ENCODE measurements at places on chromosomes 3 and 15.

DNA sequence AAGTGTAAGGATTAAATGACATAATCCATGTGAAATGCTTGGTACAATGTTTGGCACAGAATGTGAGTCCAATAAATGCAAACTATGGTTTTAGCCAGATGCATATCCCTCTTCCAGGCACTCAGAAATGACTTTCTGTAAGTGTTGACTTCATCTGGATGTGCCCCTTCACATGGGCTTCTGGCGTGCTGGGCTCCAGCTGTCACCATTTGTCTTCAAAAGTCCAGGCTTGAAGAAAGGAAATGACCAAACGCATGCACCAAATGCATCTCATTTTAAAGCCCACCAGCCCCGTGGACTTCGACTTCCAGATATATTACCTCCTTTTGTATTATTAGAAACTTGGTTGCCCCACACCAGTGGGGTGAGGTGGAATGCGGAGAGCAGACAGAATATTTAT lies 23.7 kb downstream of the CRYGS start:
- DNase-seq = no peak

- DNase-seq = no peak
These were observed 112.3 kb downstream of the CDIN1 start for GRCh38 chr15:36691579-36692357.

DNA sequence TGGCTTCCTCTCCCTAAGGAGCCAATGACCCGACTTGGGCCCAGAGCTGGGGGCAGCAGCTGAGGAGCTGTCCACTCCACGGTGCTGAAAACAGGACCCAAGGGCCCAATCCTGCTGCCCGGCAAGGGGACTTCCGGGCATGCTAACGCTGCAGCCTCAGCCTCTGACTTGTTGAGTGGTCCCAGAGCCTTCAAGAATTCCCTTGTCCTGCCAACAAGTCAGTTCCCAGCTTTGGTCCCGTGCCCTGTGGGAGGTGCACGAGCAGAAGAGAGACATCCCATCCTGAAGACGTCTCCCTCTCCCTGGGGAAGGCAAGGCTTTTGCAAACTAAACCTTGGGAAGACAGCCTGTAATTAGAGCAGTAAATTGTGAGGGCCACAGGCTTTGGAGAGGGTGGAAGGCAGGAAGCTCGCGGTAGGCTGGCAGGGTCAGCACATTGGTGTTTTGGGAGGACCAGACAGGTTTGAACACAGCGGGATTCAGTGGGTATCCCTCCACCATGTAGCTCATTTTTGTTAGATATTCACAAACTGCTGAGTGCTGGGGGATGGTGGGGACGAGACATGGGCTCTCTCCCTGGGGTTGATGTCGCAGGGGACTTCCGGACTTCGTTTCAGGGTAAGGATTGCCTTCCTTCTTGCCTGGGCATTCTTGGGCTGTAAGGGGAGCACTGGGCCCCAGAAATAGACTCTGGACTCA lies 29.8 kb upstream of the PRR23E start:
- DNase-seq = no peak

- DNase-seq = no peak
These were observed 36.2 kb downstream of the GLB1 start for GRCh38 chr3:33060609-33061337.

DNA sequence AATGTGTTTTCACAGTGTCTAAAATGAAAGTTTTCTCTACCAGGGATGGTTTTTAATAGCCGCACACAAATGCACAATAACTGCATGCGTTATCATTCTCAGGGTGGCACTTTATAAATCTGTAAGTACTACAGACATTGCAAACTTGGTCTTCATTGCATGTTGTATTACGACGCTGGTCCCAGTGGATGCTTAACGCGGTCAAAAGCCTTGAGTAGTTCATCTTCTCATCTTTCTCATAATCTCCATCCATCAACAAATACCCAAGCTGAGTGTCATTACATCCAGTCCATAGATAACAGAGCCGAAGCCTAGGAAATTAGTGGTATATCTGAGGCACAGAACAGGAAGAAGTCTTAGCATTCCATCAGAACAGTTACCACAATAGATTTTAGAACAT lies 72.6 kb downstream of the USF3 start:
- DNase-seq = no peak

DNA sequence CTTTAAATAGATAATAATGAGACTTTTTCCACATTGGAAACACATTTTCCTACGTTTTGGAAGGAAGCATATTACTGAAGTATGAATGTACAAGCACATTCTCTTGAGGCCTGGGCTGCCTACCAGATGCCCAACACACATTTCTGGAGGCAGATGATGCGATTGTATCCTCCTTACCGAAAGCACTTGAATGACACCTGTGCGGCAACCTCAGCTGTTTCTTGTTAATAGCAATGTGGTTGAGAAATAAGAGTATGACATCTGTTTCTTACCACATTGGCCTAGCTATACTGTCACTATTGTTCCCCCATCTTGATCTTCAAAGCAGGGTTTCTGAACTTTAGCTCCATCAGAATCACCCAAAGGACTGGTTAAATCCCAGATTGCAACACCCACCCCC lies 84.8 kb downstream of the ARPP21 start:
- DNase-seq = no peak

DNA sequence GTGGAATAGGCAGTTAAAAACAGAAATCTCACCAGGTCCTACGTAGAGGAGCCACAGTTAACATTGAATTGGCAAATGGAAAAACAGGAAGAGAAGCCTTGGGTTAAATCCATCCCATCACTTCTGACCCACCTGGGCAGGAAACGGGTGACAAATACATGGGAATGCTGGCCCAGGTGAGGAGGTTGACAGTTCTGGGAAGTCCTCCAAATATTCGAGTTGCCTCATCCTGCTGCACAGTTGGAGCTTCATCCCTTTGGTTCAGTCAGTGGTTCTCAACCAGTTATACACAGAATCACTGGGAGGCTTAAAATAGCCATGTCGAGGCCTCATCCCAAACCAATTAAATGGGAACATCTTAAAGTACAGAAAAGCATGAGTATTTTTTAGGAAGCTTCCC lies 5.3 kb downstream of the MYZAP start:
- DNase-seq = no peak

- DNase-seq = no peak
These were observed 5.8 kb downstream of the TWF2 start for GRCh38 chr3:52233108-52233591.

DNA sequence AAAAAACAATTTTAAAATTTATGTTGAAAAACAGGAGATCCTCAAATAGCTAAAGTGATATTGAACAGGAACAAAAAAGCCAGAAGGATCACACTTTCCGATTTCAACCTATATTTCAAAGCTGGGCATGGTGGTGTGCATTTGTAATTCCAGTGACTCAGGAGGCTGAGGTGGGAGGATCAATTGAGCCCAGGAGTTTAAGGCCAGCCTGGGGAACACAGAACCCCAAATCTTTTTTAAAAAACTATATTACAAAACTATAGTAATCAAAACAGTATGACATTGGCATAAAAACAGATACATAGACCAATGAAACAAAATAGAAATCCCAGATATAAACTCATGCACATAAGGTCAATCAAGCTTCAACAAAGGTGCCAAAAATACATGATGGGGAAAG lies 68.4 kb downstream of the MEX3B start:
- no peak for DNase-seq

GRCh38 chr3:66483006-66483405 lies 17.8 kb downstream of the LRIG1 start:
- no peak for DNase-seq

DNA sequence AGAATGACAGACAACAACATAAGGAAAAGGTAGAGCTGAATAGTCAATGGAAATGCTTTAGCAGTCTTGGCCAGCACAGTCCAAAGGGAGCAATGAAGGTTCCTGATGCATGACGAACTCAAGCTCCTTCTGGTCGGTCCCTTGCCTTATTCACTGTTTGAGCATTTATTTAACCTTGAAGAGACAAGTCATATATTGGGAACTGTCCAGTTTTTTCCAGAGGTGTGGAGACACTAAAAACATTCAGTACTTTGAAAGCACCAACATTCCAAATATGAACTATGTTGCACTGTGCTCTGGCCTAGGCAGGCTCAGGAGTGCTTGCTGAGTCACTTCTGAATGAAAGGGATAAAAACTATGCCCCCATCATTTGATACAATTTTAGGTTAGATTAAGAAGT lies 384.8 kb downstream of the MECOM start:
- no peak for DNase-seq

GRCh38 chr3:25040748-25041147 lies 387.3 kb upstream of the RARB start:
- no peak for DNase-seq

- no peak for DNase-seq
These were observed 136.5 kb downstream of the XXYLT1 start for GRCh38 chr3:195134431-195134830.

DNA sequence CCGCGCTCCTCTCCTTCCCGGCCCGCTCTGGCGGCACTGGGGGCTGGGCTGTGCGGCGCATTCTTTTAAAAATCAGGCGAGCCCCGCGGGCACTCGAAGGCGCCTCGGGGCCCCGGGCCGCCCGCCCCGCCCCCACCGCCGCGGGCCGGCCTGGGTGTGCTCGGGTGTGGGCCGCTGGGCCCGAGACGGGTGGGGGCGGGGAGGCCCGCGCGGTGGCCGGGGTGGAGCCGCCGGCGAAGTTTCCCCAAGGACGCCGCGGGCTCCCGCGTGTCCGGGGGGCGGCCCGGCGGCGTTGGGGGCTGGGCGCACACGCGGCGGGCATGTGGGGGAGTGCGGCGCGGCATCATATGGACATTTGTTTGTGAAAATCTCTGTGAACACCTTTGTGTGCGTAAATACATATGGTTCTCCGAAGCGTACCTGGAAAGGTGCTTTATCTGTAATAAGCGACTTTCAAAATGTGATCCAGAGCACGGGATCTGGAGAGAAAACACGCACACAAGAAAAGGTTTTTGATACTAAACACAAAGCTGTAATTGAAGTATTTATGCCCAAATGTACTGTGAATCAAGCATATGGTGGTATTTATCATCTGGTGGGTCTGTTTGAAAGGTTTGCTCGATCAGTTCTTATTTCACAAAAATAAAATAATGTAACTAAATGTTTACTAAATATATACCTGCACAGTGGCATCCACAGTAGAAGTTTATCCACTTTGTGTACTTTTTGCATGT lies 612 bp upstream of the TBL1XR1 start:
- DNase-seq = no peak

GRCh38 chr3:49805367-49805782 lies 2.3 kb downstream of the INKA1 start:
- no peak for DNase-seq

GRCh38 chr15:28107111-28107903 lies 8.2 kb upstream of the OCA2 start:
- no peak for DNase-seq

GRCh38 chr3:146975476-146975875 lies 370.3 kb upstream of the PLSCR5 start:
- DNase-seq = no peak

DNA sequence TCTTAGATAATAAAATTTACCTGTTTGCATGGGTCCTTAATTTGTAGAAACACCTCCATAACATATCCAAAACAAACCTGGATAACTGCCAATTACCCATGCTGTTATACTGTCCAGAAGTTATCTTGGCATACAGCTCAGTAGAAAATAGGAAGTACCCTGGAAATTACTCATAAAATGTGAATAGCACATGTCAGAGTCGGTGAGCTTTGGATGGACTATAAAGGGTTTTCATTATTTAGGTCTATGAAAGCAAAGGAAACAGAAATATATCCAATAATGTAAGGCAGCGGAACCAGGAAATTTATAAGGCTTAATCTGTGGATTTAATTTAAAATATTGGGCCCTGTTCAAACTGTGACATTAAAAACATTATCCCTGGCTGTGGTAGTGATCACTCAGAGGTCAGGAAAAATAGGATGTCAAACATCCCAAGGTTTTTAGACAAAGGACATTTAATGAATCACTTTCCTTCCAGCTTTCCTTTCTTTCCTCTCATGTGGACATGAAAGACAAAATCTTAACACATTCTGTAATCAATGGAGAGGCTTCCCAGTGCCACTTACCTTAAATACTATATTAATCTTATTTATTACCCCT lies 459.0 kb upstream of the DPH6 start:
- DNase-seq = peak; percentile 12

GRCh38 chr3:183777016-183777618 lies 48.3 kb downstream of the MAP6D1 start:
- DNase-seq = no peak

DNA sequence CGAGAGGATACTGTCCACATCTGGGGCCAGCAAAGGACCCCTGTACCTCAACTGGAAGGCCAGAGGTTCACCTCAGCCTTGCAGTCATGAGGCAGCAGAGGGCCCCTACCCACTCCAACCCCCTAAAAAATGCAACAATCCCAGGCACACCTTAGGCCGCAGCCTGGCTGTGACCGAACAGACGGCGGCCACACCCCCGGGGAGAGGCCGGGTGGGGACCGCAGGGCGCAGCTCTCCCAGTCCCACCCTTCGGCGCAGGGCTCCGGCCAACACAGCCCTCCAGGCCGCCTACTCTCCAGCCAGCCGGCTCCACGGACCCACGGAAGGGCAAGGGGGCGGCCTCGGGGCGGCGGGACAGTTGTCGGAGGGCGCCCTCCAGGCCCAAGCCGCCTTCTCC lies 457 bp upstream of the DNAJA4 start:
- DNase-seq = no peak

DNA sequence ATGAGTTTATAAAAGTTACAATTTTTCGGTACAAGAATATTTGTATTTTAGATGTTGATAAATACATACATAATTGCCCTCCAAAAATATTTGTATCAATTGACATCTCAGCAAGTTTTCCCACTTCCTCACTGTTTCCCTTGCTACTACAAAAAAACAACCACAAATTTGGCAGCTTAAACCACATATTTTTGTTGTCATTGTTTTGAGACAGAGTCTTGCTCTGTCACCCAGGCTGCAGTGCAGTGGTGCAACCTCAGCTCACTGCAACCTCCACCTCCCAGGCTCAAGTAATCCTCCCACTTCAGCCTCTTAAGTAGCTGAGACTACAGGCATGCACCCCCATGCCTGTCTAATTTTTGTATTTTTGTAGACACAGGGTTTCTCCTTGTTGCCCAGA lies 162.8 kb upstream of the RARB start:
- no peak for DNase-seq

- DNase-seq = no peak
These were observed 140.1 kb downstream of the CHSY1 start for GRCh38 chr15:101111570-101112262.

- DNase-seq = no peak
These were observed 139.8 kb downstream of the DUT start for GRCh38 chr15:48471073-48471472.

- DNase-seq = no peak
These were observed 173.5 kb downstream of the TNIK start for GRCh38 chr3:171286580-171287249.

Measured in NCI-H1105 (cell line).